ENCODE measurements at places on chromosomes 12 and 14. TPM values are rescaled to one million over a fixed set of nuclear protein-coding genes. Genes with fewer than 3 reads are reported as not detected.
A peak's percentile ranks its signal among the peaks of the same experiment; 100 is the strongest.

DNA sequence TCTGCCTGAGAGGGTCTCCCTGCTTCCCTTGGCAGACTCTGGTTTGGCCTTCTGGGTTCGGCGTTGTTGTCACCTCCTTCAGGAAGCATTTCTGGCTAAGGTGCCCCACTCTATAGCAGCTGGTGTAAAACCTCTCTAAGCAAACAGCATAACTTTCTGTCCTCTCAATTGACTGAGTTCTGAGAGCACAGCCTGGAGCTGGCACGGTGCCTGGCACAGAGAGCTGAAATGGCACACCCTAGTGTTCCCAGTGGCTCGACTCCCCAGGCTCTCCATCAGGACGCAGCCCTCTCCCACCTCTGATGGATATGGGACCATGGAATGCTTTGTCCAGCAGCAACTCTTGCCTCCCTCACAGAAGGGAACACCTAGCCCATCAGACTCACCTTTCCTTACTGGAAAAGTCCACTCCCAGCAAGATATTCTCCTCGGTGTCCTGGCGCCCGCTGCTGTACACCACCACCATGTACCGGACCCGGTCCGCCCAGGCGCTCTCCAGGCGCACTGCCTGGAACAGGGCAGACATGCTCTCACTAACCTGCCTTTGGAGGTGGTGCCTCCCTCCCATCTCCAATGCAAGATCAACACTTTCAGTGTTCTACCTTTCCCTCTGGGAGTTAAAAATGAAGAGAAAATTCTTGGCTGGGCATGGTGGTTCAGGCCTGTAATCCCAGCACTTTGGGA lies 40.6 kb downstream of the SSH1 start:
- no peak for DNase-seq

GRCh38 chr12:29572938-29573337 lies 75.5 kb upstream of the OVCH1 start:
- no peak for DNase-seq

GRCh38 chr12:82672811-82673495 lies 13.8 kb upstream of the TMTC2 start:
- no peak for DNase-seq

- peak; percentile 31 for DNase-seq
Observed at GRCh38 chr12:132357623-132358186, 28.3 kb upstream of the GALNT9 start.

DNA sequence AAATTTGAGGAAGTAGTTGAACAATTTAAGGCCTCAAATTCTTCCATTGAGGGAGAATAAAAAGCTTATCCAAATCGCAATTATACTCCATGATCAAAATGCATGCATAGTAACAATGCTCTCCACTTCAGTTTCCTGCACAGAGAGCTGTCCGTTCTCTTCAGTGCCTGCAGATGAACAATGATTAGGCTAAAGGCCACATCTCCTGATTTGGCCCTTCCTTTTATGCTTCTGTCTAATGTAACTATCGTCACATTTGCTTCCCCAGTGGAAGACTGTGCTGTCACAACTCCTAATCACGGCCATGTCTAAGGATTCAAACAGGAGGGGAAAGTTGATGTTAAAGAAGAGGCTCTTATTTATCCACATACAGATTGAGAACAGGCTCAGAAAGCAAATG lies 113.6 kb upstream of the NPAS3 start:
- DNase-seq = no peak

GRCh38 chr14:52049271-52049670 lies 19.6 kb downstream of the NID2 start:
- no peak for DNase-seq

DNA sequence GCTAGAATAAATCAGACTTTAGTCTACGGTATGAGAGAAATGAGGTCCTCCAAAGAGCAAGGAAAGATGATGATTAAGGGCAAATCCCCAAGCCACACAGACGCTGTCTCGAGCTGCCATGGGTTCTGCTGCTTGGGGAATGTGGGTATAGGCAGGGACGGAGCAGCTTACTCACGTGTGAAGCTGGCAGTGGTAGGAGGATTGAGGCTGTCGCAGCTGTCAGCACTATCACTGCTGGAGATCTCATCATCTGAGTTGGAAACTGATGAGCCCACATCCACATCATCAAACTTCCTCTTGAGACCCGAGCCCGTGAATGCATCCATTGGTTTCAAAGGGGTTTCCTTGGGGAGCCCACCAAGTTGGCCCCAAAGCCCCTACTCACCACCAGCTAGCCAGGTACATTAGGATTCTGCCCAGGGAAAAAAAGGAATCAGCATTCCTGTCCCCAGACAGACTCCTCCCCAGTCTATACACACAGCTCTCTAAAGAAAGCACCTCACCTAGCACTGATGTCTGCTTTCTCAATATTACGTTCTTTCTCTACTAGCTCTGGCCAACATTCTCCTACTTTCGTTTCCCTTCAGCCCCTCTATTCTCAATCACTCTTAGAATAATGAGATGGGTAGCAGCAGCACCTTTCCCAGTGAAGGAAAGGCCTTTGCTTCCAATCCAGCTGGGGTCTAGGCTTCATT lies 7.0 kb downstream of the CSRNP2 start:
- no peak for DNase-seq

GRCh38 chr12:11581179-11581755 lies 68.2 kb upstream of the ETV6 start:
- peak; percentile 65 for DNase-seq

- DNase-seq = no peak
Observed at GRCh38 chr14:45038865-45039264, 45.1 kb upstream of the PRPF39 start.

- DNase-seq = no peak
Observed at GRCh38 chr14:103019826-103020225, 37.5 kb downstream of the CDC42BPB start.

DNA sequence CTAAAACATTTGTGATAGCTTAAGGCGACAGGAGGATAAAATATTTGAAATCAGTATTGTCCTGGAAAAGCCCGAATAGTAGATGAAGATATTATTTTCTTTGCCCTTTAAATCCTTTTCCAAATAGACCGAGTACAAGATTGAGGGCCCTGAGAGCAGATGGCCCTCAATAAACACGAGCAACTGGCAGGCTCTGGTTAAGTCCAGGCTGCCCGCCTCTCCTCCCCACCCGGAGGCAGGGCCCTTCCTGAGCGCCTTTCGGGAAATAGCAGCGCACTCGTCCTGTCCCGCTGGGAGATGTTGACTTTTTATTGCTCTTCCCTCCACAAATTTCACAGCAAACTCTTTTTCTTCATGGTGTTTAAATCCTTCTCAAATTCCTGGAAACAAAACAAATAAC lies 50.8 kb upstream of the MAX start:
- peak; percentile 93 for DNase-seq

DNA sequence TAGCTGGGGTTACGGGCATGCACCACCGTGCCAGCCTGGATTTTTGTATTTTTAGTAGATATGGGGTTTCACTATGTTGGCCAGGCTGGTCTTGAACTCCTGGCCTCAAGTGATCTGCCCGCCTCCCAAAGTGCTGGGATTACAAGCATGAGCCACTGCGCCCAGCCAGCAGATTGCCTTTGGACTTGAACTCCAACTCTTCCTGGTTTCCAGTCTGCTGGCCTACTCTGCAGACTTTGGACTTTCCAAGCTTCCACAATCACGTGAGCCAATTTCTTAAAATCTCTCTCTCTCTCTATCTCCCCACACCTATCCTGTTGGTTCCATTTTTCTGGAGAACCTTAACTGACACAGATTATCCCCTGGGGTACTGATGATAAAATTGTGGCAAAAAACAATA lies 55.0 kb downstream of the EMP1 start:
- no peak for DNase-seq

DNA sequence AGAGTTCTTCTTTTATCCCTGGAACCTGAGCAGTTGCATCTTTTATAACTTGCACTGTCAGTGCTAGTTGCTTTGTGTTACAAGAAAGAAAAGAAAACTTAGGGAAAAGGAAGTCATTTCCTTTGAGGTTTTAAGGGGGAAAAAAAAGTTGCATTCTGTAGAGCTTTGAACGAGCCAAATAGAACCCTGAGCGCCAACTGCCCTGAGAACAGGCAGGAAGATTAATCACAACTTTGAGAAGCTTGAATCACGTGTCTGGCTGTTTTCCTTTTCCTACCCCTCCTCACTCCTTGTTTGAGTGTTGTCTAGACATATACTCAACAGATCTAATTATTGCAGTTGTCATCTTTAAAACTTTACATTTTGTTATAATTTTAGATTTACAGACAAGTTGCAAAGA lies 12.5 kb downstream of the PCNX1 start:
- DNase-seq = no peak

GRCh38 chr12:3042826-3043225 lies 34.4 kb upstream of the TSPAN9 start:
- no peak for DNase-seq

GRCh38 chr14:77691259-77691658 lies 16.6 kb downstream of the ALKBH1 start:
- peak; percentile 14 for DNase-seq

DNA sequence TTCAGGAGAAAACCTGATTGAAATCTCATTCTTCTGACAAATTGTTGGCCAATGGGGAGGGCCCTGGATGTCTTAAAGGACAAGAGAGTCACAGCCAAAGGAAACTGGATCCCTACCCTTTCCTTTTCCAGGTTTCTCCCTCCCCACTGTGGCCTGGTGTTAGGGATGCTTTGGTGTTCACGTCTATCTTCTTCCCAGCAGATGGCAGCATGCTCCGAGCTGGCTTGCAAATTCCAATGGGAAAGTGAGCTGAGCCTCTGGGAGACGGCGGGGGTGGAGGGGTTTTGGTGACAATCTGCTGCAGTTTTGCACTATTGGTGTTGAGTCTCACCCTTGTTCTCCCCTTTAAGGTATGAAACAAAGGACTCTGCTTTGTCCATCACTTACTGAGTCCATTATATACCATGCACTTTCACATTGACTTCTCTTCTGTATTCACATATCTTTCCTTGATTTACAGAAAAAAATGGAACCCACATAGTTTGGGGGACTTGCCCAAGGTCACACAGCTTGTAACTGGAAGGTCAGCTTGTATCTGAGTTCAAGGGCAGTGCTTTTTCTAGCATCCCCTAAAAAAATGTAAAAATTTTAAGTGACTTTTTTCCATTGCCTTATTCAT lies 39.3 kb downstream of the CCDC177 start:
- peak; percentile 87 for DNase-seq

DNA sequence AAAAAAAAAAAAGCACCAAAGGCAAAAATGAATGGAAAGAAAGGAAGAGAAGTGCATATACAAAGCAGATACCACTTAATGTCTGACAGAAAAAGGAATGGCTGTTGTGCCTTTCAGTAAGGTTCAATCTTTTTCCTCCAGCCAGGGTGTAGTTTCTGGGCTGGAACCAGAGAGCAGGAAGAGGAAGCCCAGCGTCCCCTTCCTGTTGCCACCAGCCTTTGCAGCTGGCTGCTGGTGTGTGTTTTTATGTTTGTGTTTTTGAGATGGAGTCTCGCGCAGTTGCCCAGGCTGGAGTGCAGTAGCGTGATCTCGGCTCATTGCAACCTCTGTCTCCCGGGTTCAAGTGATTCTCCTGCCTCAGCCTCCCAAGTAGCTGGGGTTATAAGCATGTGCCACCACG lies 64.6 kb upstream of the LTA4H start:
- no peak for DNase-seq

The SCN8A gene
- total RNA-seq = 1.2 TPM

The ZC2HC1C gene
- total RNA-seq = not detected

The KRT2 gene
- total RNA-seq = not detected

The TAS2R46 gene
- not detected for total RNA-seq

The EPYC gene
- total RNA-seq = not detected

The CMA1 gene
- total RNA-seq = not detected

The KRT6B gene
- total RNA-seq = not detected

The SDR9C7 gene
- not detected for total RNA-seq

The B4GALNT1 gene
- total RNA-seq = 19.8 TPM

The PTPRR gene
- total RNA-seq = not detected
